NCI-H526 treated with DMSO at 0.1 percent for 48 hours (cell line): ENCODE measurements at places on chromosomes 4 and X.

DNA sequence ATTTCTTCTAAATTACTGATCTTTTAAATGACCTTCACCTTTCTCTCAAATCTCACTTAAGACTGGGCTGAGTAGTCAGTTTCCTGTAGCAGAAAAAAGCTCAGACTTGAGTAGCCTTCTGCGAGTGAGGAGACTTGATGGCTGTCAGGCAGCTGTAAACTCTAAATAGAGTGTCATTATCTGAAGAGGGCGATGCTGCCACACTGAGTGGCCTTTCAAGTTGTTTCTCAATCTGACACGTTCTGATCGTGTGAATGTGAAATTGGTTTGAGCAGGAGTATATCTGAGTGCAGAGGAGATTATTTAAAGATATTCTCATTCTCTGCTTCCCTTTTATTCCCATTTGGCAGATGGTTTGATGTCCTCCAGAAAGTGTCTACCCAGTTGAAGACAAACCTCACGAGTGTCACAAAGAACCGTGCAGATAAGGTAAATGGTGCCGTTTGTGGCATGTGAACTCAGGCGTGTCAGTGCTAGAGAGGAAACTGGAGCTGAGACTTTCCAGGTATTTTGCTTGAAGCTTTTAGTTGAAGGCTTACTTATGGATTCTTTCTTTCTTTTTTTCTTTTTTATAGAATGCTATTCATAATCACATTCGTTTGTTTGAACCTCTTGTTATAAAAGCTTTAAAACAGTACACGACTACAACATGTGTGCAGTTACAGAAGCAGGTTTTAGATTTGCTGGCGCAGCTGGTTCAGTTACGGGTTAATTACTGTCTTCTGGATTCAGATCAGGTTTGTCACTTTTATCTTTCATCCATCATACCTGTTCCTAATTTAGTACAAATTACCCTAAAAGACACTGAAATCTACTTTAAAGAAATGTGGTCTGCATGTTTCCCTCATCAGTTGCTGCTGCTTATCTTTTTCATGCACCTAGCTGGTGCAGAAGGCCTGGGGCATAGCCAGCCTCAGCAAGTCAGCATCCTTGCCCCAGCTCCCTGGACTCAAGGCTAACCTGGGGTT lies 74.3 kb upstream of the MSANTD1 start:
- no peak for DNase-seq

DNA sequence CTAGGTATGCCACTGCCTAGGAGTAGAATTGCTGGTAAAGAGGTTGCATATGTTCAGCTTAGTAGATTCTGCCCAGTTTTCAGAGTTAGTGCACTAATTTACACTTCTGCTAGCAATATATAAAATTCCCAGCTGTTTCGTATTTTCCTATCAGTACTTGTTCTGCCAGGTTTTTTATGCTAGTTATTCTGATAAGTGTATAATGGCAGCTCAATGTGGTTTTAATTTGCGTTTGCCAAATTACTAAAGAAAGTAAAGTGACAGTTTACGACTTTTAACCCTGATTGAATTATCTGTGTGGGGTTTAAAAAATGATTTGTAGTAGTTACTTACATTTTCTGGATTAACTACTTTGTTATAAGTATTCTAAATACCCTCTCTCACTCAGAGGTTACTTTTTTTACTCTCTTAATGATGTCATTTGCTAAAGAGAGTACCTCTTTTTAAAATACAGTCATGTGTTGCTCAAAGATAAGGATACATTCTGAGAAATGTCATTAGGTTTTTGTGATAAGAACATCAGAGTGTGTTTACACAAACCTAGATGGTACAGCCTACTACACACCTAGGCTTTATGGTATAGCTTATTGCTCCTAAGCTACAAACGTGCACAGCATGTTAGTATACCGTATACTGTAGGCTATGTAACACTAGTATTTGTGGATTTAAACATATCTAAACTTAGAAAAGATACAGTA lies 363.2 kb downstream of the IL15 start:
- DNase-seq: no peak

DNA sequence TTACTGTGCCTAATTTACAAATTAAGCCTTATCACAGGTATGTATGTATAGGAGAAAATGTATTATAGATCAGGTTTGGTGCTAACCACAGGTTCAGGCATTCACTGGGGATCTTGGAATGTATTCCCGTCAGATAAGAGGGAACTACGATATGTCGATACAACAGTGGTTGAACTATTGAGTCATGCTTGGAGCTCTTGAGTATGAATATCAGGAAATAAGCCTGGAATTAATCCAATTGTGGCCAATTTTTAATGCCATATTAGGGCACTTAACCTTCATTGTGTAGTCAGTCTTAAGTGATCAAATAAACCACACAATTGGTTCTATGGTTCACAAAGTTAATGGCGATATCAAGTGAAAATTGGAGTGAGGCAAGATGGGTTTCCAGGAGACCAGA lies 556.5 kb downstream of the IL1RAPL1 start:
- no peak for DNase-seq

- no peak for DNase-seq
Measured at GRCh38 chr4:175253184-175253902, 335.2 kb downstream of the ADAM29 start.

- DNase-seq: no peak
Measured at GRCh38 chr4:188042191-188042590, 46.6 kb downstream of the ZFP42 start.

GRCh38 chrX:63513825-63514568 lies 162.9 kb upstream of the SPIN4 start:
- DNase-seq: no peak

- peak; percentile 13 for DNase-seq
Measured at GRCh38 chrX:37905436-37906147, 58.2 kb upstream of the DYNLT3 start.
